Astrocyte of the hippocampus (primary cell): ENCODE measurements at places on chromosomes 4 and X.

DNA sequence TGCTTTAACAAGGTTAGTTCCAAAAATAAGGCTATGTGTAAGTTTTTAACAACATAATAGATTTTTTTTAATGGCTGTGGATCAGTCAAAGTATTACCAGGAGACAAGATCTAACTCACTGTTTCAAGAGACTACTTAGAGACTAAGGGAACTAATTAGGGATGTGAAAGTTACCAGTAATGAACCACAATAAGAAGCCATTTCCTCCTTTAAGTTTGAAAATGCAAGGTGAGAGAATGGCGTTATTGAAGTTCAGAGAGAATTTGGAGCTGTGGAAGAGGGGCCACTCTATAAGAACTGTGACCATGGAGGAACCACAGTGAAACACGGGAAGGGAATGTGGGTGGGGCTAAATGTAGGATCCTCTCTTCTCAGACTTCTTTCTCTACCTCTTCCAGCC lies 624.2 kb downstream of the GLUD2 start:
- no peak for DNase-seq

DNA sequence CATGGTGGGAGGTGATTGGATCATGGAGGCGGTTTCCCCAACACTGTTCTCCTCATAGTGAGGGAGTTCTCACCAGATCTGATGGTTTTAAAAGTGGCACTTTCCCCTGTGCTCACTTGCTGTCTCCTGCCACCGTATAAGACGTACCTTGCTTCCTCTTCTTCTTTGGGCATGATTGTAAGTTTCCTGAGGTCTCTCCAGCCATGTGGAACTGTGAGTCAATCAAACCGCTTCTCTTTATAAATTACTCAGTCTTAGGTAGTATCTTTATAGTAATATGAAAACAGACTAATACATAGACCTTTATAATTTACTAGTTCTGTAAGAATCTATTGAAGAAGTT lies 82.5 kb upstream of the PITX2 start:
- no peak for DNase-seq

DNA sequence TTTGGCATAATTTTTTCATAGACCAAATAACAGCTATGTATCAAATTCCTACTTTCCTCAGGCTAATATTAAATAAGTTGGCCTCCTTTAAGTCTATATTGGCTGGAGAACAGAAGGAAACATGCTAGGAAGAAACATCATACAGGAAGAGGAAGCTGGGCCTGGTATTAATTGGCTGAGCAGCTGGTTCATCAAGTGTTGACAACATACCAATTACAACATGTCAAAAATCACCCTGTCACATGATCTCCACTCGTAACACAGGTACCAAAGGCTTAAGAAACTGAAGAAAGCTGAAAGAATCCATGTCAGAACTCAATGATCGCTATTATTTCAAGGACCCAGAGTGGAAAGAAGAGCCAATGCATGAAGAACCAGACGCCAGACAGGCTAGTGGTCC lies 10.5 kb downstream of the WDFY3 start:
- no peak for DNase-seq

DNA sequence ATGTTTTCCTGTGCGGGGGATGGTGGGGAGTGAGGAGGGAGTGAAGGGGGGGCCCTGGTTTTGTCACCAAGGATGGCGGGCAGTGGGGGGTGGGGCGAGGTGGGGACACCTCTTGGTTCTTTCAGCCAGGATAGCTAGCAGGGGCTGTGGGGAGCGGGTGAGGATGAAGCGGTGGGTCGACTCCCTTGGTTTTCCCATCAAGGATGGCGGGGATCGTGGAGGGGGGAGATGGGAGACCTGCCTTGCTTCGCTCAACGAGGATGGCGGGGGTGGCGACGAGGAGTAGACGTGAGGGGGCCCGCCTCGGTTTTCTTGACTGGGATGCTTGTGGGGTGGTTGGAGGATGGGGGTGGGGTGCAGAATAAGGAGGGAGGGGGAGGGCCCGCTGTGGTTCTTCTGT lies 643 bp downstream of the FHL1 start:
- no peak for DNase-seq

GRCh38 chr4:74464291-74464690 lies 19.4 kb downstream of the AREG start:
- DNase-seq, result no peak

DNA sequence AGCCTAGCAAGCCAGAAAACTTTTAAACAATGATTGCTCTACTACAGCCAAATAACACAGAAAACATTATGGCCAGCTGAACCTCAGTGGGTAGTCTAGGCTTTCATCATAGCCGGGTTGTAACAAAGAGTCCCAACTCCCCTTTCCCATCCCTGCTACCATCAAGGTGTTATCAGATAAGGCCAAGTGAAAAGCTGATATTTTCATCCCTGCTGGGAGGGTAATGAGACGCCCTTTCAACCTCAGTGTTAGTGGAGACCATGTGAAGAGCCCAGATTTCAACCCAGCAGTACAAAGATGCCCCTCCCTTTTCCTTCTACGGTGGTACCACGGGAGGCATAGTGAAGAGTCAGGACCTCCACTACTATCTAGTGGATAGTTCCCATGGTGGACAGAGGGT lies 433.7 kb downstream of the GPM6A start:
- no peak for DNase-seq
